Foreskin fibroblast (primary cell): ENCODE measurements at places on chromosomes 5 and 9.

- DNase-seq: no peak
Observed at GRCh38 chr5:10985091-10985720, 224.2 kb upstream of the DAP start.

DNA sequence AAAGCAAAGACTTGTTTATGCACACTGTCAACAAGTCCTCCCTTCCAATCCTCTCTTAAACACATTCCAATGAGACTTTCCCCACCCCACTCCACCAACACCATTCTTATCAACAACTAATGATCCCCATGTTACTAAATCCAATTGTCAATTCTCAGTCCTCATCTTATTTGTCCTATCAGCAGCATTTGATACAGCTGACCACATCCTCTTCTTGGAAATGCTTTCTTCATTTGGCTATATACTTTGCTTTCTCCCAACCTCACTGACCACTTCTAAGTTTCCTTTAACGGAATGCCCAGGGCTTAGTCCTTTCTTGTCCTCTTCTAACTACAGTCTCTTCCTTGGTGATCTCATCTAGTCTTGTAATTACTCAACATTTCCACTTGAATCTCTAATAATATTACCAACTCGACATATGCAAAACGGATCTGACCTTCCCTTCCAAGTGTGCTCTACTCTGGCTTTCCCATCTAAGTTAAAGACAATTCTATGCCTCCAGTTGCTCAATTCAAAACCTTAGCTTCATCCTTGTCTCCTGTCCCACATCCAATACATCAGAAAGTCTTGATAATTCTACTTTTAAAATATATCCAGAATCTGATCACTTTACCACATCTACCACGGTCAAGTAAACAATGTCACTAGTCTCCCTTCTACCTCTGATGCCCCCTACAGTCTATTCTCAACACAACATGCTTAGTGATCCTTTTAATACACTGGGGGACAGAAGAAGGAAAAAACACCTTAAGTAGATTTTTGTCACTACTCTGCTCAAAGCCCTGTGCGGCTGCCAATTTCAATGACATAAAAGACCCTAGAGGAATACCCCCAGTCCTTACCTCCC, 25.5 kb downstream of the AGTPBP1 start:
- no peak for DNase-seq

DNA sequence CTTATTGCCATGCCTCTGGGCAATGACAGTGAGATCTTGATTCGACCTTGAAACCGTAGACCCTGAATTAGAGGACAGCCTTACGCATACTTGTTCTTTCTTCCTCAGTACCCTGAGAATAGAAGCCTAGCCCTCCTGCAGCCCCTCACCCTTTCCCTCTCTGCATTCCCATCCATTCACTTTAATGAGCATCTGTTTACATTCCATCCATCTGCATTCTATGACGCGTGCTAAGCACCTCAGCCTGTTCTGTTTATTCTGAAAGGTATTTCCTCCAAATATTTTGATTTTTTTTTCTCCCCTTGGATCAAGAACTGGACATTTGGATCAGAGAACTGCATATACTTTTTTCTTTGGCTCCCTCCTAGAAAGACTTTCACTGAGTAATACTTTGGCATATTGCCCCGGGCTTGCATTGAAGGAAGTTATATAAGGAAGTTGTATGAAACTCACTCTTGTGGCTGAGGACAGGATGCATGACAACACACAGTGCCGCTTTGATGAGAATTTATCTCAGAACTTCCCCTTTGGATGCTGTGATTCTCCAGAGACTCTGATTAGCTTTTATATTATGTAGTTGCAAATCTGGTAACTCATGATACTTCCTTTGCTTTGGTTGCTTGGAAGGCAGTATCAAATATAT, 15.7 kb downstream of the TMEM8B start:
- peak; percentile 86 for DNase-seq

GRCh38 chr5:154190595-154191304, at the start of gene GALNT10:
TSS of gene GALNT10 (plus strand) at chr5:154190733. CDS start at chr5:154190867, 134 bp downstream.
- peak; percentile 92 for DNase-seq

- no peak for DNase-seq
Observed at GRCh38 chr9:84481231-84481630, 140.7 kb upstream of the SLC28A3 start.

- no peak for DNase-seq
Observed at GRCh38 chr5:172723508-172723907, 47.5 kb downstream of the DUSP1 start.

DNA sequence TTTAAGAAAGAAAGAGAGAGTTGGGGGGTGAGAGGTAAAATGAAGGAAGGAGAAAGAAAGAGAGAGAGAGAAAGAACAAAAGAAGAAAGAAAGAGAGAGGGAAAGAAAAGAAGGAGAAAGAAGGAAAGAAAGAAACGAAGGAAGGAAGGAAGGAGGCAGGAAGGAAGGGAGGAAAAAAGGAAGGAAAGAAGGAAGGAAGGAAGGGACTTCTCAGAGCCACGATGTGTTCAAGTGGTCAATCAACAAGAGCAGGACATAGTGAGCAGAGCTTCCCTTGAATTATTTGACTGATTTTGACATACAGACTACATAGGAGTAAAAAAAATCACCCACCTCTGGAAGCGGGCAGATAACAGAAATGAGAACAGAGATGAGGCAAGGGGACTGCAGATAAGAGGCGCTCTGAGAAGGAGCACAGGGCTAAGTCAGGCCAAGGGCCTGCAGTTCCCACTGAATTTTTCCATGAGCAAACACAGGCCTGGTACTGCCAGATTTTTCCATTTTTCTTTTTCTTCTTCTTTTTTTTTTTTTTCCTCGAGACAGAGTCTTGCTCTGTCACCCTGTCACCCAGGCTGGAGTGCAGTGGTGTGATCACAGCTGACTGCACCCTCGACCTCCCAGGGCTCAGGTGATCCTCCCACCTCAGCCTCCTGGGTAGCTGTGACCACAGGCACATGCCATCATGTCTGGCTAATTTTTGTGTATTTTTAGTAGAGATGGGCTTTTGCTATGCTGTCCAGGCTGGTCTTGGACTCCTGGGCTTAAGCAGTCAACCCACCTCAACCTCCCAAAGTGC, 77.7 kb upstream of the IL17B start:
- DNase-seq: no peak

GRCh38 chr9:123924727-123925126, 5.2 kb downstream of the DENND1A start:
- no peak for DNase-seq

- no peak for DNase-seq
Observed at GRCh38 chr5:179769271-179769670, 24.5 kb upstream of the LTC4S start.

- no peak for DNase-seq
Observed at GRCh38 chr5:154840435-154841272, 9.7 kb downstream of the FAXDC2 start.

DNA sequence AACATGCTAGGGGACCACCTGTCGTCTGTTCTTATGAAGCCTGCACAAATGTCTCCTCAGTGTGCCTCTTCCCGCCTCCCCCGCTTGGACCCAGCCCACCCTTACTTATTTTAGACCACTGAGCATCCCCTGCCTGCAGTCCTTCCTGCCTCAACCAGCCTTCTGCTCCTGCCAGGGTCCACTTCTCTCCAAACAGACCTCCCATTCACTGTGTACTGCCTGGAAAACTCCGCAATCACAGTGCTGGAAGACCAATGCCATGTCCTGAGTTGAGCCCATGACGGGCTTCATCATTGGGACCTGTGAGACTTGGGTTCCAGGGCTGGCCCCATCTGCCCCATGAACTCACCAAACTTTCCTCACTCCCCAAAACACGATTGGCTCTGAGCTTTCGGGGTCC, 309.4 kb downstream of the IRX1 start:
- no peak for DNase-seq

DNA sequence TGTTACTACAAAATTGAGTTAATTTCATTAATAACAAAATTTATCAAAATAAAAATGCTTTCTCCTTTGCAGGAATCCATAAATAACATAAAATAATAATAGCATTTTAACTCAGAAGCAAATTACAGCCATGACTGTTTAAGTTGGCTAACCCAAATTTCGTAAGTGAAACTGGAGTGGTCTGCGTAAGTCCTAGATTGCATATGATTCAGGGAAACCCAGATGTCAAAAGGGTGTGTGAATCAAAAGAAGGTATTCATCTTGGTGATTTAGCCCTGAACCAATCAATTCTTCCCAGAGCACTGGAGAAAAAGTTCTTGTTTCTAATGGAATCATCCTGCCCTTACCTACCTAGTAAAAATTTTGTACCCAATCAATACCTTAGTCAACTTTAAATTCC, 547.6 kb downstream of the RAB3C start:
- DNase-seq: peak; percentile 56

DNA sequence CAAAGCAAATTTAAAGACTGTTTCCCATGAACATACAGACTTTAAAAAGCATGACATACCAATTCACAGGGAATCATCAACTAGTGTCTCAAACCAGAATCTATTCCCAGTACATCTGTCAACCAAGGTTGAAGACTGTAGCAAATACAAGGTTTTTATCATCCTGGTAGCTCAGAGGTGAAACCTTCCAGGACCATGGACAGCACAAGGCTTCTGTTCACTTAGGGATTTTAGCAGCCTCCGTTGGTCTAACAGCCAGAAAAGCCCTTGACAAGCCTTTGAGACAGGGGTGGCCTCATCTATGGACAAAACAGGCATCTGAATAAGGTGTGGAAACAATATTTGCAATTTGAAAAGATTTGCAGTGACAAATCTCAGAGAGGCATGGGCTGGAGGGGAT, 119.0 kb downstream of the TRIM32 start:
- DNase-seq: no peak

DNA sequence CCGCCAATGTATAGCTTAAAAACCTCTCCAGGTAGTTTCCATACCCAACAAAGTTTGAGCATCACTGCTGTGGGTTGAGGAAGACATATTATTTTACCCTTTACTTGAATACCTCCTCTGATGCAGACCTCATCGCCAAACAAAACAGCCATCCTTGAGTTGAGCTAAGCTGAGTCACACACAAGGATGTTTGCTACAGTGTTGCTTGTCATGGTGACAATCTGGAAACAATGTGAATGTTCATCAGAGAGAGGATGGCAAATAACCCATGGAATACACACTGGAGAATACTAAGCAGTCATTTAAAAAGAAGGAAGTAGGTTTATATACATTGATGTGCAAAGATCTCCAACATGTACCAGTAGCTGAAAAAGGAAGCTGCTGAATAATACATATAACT, 41.1 kb upstream of the TCF7 start:
- DNase-seq: no peak

DNA sequence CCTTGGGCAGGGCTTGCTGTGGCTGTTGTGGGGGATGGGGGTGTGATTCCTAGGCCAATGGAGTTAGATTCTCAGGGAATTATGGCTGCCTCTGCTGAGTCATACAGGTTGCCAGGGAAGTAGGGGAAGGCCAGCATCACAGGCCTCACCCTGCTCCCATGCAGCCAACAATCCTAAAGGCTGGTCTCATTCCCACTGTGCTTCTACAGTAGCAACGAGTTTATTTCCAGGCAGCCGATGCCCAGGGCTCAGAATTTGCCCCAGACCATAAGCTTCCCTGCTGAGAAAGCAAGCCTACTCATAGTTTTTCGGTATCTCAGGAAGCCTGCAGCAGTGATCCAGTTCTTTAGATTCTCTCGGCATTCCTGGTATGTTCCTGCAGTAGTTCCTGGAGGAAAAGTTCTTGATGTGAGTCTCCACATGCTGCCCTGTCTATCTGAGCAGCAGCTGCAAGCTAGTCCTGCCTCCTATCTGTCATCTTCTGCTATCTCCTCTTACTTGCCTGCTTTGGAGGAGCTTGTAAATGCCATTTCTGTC, 59.3 kb upstream of the SELENOP start:
- DNase-seq: no peak

DNA sequence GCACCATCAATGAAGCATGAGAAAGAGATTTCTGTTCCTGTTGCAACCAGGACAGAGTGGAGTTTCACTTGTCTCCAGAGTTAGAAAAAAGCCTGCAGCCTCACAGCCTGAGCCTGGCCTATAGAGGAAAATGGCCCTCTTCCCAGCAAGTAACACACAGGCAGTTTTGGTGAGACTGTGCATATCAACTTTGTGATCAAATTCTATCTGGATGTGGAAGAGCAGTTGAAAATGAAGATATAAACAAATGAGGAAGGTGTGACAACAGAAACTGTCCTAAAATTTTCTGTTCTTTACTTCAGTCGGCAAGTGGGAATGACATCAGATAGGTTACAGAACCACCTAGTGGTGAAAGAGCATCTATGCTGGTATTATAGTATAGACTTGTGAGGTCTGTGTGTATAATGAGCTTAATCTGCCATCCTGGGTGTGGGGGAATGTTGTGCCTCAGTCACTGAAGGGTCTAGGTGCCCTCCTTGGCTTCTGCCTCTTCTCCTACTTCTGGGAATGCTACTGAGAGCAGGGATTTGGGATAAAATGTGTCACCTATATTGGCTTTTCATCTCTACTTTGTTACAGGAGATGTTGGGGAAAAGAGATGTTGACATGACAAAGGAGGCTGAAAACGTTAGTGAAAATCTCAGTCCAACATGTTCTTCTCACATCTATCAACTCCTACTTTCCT, 28.2 kb downstream of the YIPF5 start:
- DNase-seq: no peak

DNA sequence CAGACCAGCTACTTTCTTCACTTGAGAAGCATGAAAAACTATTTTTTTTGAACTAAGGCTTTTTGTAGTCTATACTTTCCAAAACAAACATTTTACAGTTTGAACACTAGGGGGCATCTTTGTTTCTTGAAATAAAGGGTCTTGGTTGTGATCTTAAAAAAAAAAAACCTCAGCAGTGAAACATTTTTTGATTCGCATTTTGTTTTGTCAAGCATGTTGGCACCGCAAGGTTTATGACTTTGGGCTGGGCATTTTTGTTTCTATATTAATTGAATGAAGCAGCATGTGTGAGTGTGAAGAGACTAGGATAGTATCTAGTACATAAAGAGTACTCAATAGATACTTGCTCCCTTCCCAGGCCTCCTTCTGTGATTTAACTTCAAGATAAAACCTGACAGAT, 31.6 kb upstream of the ACOT12 start:
- no peak for DNase-seq

GRCh38 chr9:85178474-85178873, 508.9 kb downstream of the NTRK2 start:
- DNase-seq: no peak

- DNase-seq: no peak
Observed at GRCh38 chr5:175677571-175677970, 19.7 kb downstream of the HRH2 start.
